ENCODE measurements at places on chromosomes 3 and 15.
A peak's percentile ranks its signal among the peaks of the same experiment; 100 is the strongest.

DNA sequence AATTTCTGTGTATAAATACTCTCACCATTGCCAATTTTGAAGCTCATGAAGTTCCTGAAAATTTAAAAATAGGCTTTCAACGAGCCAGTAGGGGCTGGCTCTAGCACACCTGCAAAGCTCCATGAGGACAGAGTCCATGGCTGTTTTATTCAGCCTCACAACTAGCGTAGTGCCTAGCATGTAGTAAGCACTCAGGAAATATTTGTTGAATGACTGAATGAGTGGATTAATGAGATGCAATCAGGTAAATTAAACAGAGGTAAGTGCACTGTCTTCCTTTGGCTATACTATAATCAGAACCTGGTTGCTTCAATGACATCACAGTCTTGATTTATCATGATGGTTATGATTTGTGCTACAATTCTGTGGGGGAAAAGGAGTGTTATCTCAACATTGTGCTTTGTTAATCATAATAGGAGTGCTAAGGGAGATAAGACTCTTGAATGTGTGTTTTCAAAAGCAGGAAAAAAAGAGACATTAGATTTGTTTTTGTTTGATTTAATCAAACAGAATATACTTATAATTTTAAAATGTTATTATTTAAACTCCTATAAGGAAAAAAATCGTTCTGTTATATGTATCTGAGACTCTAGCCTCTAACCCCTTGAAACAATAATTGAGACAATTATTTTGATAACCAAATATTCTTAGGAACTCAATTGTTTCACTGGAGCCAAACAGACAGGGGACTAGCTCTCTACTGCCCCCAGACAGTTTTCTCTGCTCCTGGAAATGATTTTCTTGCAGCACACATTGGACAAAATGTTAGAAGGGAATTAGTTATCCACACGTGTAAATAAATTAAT, 171.7 kb upstream of the ATP11B start:
- peak; percentile 21 for DNase-seq

DNA sequence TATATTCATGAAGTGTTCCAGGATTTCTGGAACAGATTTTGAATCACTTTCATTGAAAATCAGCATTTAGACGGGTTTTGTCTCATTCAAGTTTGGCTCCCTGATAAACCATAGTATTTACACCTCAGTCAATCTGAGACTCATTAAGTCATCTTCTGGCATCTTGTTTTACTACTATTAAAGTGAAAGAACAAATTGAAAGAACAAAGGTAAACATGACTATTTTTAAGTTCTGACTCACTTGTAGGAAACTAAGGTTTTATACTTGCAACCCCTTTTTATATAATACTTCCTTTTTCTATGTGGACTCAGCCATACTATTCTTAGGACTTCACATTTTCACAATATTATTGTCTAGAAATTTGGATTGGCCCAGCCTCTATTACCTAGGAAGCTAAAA, 854.4 kb downstream of the SQOR start:
- no peak for DNase-seq

DNA sequence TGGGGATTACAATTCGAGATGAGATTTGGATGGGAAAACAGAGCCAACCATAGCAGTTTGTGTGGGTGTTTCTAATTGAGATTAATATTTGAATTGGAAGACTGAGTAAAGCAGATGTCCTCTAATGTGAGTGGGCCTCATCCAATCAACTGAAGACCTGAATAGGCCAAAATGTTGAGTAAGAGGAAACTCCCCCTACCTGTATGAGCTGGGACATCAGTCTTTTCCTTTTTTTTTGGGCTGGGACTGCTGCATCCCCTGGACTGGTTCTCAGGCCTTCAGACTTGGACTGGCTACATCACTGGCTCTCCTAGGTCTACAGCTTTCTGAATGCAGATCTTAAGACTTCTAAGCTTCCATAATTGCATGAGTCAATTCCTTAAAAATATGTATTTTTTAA, 144.1 kb downstream of the CD47 start:
- DNase-seq = no peak

DNA sequence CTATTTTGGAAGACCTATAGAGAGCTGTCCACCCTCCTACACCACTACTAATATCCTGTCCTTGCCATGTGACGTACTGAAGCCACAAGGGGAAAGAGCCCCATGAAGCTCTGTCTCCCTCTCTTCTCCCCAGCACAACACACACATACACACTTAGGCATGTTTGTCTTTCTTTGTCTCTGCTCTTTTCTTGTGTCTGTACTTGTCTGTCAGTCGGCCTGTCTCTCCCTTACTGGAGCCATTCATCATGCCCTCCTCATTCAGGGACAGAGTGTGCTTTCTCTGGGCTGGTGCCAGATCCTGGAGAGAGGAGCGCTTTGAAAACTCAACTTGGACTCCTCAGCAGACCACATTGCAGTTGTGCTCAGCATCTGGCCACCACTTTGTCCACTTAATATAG, 47.6 kb downstream of the PSMD6 start:
- DNase-seq = no peak

DNA sequence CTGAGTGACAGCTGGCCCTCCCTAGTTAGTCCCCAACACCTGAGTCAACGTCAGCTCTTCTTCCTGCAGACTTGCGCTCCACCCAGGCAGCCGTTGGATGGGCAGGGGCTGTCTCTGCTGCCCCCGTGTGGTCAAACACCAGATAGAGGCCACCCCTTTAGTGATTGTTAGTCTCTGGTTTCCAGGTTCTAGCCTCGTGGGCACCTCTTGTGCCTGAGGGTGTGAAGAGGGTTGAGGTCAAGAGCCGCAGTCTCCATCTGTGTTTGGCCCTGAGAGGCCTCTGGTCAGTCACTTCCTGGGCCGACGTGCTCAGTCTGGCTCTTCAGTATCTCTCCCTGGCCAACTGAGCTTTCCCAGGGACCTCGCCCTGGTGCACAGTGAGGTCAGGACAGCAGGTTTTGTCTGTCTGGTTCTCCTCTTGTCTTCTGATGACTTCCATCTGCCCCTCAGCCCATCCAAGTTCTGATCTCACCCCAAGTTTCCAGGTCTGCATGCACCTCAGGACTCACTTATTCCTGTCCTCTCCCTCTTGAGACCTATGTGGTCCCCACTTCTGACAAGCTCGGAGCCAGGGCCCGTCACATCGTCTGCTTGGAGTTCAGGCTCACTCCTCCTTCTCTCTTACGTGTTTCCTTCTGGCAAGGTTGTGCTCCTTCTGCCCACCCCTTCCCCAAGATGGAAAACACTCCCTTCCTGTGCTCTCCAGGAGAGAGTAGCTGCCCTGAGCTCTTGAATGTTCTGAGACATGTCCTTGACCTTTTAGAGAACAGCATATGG, 20.9 kb downstream of the CD276 start:
- DNase-seq = peak; percentile 5

DNA sequence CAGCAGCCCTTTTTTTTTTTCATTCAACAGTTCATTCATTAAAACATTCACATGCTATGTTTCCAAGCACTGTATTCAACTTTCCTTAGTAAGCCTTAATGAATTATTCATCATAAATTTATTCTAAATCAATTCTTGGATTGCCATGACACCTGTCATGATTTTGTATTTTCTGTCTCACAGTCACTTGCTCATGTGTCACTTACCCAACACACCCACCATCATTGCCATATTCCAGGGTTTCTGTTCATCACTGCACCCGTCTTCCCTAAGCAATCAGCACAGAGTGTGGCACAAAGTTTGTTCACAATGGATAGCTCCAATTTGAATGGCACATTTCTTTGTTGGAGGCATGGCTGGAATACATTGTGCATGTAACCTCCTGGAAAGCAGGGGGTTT, 27.2 kb downstream of the CPNE4 start:
- no peak for DNase-seq

- DNase-seq = no peak
These were observed 1.0 kb downstream of the EOMES start for GRCh38 chr3:27720899-27721716.
